Heart right ventricle (tissue), 16 donors: ENCODE measurements at places on chromosomes 6 and 20.

- no peak for DNase-seq
These were observed 511 bp downstream of the VARS1 start for GRCh38 chr6:31794866-31795615.

DNA sequence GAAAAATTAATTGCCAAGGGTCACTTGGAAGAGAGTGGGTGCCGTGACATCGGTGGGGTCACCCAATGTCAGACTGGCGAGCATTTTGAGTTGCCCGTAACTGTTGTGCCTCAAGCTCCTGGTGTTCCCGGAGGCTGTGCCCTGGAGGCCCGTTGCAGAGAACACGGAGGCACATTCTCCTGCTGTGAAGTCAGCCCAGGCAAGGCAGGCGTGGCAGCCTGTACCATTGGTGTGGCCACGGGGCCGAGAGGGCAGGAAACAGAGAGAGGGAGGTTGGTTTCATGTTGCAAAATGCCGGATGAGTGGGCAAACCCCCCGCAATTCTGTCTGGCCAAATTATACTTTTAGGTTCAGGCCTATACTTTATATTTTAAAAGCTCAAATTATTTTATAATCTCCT lies 81.2 kb downstream of the THBS2 start:
- no peak for DNase-seq

DNA sequence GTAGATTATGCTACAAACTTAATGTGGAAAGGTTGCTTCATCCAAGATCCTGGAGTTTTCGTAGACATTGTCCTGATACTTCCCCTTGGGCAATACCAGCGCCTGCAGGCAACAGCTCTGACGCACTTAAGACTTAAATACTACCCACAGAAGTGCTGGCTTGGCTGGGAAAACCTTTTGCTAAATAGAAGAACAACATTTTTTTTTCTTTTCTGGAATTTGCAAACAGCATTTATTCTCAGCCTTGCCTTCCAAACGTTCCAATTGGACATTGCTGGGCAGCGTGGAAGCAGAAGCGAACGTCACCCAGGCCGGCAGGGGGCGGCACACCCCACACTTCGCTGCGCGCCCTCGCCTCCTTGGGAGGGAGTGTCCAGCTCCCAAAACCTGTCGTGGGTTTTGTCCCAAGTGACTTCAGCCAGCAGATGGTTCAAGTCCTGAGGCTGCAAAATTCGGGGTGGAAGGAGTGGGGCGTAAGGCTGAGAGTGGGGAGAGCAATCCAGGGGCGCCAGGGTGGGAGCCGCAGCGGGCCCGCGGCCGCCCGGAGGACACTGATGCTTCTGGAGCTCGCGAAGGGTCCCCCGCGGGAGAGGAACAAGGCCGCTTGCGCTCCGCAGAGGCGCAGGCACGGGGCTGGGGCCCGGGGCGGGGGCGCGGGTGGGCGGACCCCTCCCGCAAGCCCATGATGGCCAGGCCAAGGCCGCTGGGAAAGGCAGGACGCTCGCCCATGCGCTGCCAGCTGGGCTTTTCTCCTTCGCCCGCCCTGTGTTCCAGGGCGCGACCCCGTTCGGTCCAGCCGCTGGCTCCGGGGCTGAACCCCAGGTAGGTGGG lies 60.8 kb upstream of the MAP3K4 start:
- DNase-seq = peak; percentile 72

- no peak for DNase-seq
These were observed 1.0 kb downstream of the SCML4 start for GRCh38 chr6:107823047-107823557.

GRCh38 chr6:99364026-99364425 lies 14.6 kb upstream of the FAXC start:
- no peak for DNase-seq

- DNase-seq = no peak
These were observed 43.4 kb downstream of the LRFN2 start for GRCh38 chr6:40543776-40544175.

DNA sequence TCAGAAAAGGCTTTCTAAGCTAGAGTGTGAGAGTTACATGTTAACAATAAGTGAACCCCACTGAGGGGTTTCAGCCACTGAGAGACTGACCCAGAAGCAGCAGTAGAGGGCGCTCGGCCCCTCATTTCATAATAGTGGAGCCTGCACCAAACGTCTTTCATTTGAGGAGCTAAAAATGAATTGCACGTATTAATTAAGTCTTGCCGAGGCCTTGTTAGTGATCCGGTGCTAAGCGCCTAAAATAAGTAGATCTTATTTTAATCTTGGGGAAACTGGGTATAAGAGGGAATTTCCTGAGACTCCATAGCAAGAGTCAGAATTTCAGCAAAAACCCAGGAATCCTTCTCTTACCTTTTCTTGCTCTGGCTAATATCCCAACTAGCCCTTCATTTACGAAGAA lies 209.7 kb downstream of the FARS2 start:
- peak; percentile 48 for DNase-seq

- no peak for DNase-seq
These were observed 115.4 kb downstream of the PFDN4 start for GRCh38 chr20:54323227-54323734.

- no peak for DNase-seq
These were observed 84.0 kb downstream of the PREX1 start for GRCh38 chr20:48743807-48744206.

GRCh38 chr6:151263035-151263434 lies 23.3 kb downstream of the AKAP12 start:
- DNase-seq = no peak

GRCh38 chr20:25203871-25204320 lies 8.4 kb downstream of the ENTPD6 start:
- no peak for DNase-seq

DNA sequence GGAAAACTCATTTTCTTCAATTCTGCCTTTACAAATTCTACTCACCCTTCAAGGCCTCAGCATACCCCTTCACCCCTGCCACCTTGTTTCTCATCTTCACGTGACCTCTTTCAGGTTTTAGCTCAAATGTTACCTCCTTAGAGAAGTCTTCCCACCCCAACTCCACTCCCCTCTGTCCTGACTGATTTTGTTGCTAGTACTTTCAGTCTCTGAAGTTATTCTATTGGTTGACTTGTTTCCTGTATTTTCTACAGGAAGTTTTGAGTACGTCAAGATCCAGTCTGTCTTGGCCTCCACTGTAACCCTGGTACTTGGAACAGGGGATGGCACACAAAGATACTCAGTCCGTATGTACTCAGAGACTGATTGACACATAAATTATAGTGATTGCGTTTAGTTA lies 296.1 kb downstream of the DHX35 start:
- DNase-seq = no peak

DNA sequence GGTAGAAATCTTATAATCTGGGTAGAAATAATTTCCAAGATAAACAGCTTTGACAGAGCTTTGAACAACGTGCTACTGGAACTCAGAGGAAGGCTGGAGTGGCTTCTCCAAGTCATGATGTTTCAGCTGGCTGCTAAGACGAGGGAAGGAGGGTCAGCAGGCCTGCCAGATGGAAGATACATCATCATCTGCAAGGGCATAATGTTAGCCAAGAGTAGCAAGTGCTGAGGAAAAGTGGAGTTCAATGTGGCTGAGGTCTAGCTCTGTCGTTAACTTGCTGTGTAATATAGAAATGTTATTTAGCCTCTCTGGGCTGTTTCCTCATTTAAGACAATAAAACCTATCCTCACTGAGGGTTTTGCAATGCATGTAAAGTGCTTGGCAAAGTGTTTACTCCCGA lies 35.1 kb downstream of the RGS17 start:
- no peak for DNase-seq

GRCh38 chr6:89187504-89187903 lies 29.7 kb downstream of the GABRR1 start:
- DNase-seq = no peak

DNA sequence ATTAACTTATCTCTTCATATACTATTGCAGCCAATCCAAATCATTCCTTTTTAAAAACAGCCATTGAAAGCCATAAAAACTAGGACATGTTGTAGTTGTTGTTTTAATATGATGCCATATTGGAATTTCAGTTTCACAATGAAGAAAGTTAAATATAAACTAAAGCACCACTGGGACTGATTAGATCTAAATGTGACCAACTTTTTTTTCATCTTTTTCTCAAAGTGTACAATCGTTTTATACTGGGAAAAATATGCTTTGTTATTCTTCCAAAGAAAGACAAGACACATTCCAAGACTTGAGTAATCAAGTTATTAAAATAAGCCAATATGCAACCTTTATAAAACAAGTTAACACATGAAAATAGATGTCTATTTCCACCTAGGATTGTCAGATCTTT lies 68.5 kb downstream of the THEMIS start:
- DNase-seq = no peak

GRCh38 chr6:91633374-91634111 lies 1046.7 kb upstream of the MAP3K7 start:
- DNase-seq = peak; percentile 5

DNA sequence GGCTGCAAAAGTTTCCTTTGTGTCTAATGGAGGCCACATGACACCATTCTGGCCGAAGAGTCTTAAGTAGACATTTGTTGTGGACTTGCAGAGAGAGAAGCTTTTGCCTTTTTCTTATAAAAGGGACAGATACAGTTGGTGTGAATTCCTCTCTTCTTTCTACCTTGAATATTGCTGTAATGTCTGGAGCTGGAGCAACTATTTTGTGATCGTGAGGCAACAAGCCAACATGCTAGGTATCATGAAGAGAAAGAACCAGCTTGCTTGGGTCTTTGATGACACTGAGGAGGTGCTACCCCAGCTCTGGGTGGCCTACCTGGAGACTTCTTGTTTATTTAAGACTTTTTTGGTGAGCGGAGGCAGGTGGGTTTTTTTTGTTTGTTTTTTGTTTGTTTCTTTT lies 16.3 kb upstream of the SYNJ2 start:
- no peak for DNase-seq

DNA sequence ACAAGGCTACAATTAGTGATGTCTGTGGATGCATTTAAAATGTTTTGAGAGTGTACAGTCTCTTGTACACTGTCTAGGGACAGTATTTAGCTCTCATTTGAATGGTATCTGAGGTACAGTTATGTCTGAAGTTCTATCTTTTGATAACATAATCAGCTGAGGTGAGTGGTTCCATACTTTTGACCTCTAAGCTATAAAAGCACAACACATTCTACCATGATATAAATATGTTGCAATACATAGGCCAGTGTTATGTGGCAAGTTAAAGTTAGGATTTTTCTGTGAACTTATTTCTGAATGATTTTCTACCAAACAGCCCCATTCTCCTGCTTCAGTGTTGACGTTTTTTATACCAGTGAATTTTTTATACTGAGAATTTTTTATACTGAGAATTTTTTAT lies 77.6 kb downstream of the AKAP7 start:
- no peak for DNase-seq

DNA sequence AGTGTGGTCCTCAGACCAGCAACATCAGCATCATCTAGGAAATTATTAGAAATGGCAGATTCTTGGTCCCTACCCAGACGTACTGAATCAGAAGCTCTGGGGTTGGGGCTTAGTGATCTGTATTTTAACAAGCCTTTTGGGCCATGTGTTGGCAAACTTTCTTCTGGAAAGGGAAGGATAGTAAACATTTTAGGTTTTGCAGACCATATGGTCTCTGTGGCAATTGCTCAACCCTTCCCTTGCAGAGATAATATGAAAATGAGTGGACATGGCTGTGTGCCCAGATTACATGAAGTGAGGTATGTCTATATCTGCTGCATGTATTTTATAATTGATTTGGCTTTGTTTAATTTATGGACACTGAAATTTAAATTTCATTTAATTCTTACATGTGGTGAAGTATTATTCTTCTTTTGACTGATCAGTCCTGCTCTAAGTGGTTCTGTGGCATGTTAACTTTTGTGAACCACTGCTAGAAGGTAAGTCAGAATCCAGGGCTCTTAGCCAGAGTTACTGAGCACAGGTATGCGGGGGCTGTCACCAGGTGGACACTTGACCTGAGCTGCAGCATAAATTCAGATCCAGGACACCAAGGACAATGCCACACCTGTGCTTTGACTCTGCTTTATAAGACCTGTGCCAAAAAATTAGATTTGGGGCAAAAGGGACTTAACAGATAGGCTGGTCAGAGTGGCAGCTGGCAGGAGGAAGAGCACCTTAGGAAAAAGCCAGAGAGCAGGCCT lies 43.2 kb downstream of the LY86 start:
- DNase-seq = no peak
